Melanocyte of skin (primary cell): ENCODE measurements at places on chromosomes 12 and 14. TPM values are rescaled to one million over a fixed set of nuclear protein-coding genes. Genes with fewer than 3 reads are reported as not detected.

CCDC175 gene
- total RNA-seq: not detected in 2 replicates

CIROP gene
- total RNA-seq: not detected in 2 replicates

TEAD4 gene
- 10.3 and 21.1 TPM in 2 replicates for total RNA-seq

LRRK2 gene
- 20.3 and 32.7 TPM in 2 replicates for total RNA-seq

SDS gene
- total RNA-seq: not detected in 2 replicates

MGAT4C gene
- under 0.01 TPM in 2 replicates for total RNA-seq

VDR gene
- 4.4 and 4.8 TPM in 2 replicates for total RNA-seq

ABCC9 gene
- under 0.01 and 0.73 TPM in 2 replicates for total RNA-seq

METTL3 gene
- total RNA-seq: 68.9 and 81.9 TPM in 2 replicates

CLEC14A gene
- 0.36 TPM in 1 of 2 replicates, not detected in the other for total RNA-seq

SIRT4 gene
- total RNA-seq: 0.67 and 0.93 TPM in 2 replicates

C3AR1 gene
- 0.69 and 1.1 TPM in 2 replicates for total RNA-seq

CCDC198 gene
- not detected in 2 replicates for total RNA-seq

KRT7 gene
- under 0.01 and 6.2 TPM in 2 replicates for total RNA-seq

FGF23 gene
- not detected in 2 replicates for total RNA-seq

TEX52 gene
- total RNA-seq: not detected in 2 replicates

TBX3 gene
- total RNA-seq: 0.34 and 1.1 TPM in 2 replicates

TSPAN8 gene
- total RNA-seq: not detected in 2 replicates

SOAT2 gene
- total RNA-seq: not detected in 2 replicates

TRHDE gene
- total RNA-seq: not detected in 2 replicates

TMPO gene
- 67.4 and 88.0 TPM in 2 replicates for total RNA-seq

BEST3 gene
- total RNA-seq: not detected in 2 replicates

NANOG gene
- not detected in 2 replicates for total RNA-seq

ACADS gene
- 18.8 and 21.3 TPM in 2 replicates for total RNA-seq

LTBR gene
- total RNA-seq: 129 and 139 TPM in 2 replicates

ACOT2 gene
- 60.9 and 88.3 TPM in 2 replicates for total RNA-seq

ASB2 gene
- 0.93 and 1.7 TPM in 2 replicates for total RNA-seq

ALDH6A1 gene
- 11.3 and 21.3 TPM in 2 replicates for total RNA-seq

TOMM20L gene
- not detected in 2 replicates for total RNA-seq

PRH2 gene
- not detected in 2 replicates for total RNA-seq

DHH gene
- under 0.01 TPM in 2 replicates for total RNA-seq

NTF3 gene
- total RNA-seq: not detected in 2 replicates

GZMH gene
- total RNA-seq: not detected in 2 replicates

PRPH gene
- total RNA-seq: not detected in 2 replicates

C12orf50 gene
- total RNA-seq: under 0.01 TPM in 1 of 2 replicates, not detected in the other

MMP19 gene
- total RNA-seq: 0.73 TPM in 1 of 2 replicates, not detected in the other

FSCB gene
- total RNA-seq: under 0.01 and 0.31 TPM in 2 replicates

NELL2 gene
- total RNA-seq: 0.15 and 1.3 TPM in 2 replicates

INHBE gene
- not detected in 2 replicates for total RNA-seq
